Activated CD8-positive, alpha-beta T cell treated with anti-CD3 and anti-CD28 coated beads, Interleukin-2, amount 10 ng/mL, durations not matched to agents 7 days and 5 days (primary cell): ENCODE measurements at places on chromosomes 3 and 15.

GRCh38 chr3:81769299-81769698 is 7.9 kb upstream of the GBE1 start:
- no peaks in the 10 kb centered on the region for H3K36me3 ChIP-seq
- no peak overlapping the region for H3K4me3 ChIP-seq
- no peaks in the 10 kb centered on the region for H3K4me1 ChIP-seq
- H3K27ac ChIP-seq = no peak overlapping the region

DNA sequence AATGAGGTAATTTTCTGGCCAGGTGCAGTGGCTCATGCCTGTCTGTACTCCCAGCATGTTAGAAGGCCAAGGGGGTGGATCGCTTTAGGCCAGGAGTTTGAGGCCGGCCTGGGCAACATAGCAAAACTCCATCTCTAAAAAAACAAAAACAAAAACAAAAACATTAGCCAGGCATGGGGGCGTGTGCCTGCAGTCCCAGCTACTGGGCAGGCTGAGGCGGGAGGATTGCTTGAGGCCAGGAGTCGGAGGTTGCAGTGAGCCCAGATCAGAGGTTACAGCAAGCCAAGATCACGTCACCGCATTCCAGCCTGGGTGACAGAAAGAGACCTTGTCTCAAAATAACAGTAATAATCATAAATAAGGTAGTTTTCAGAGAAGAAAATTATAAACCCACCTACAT is 55.7 kb downstream of the LDHAL6B start:
- no peak overlapping the region for H3K4me3 ChIP-seq
- no peak for DNase-seq
- no peak overlapping the region for H3K27ac ChIP-seq
- no peaks in the 10 kb centered on the region for H3K27me3 ChIP-seq

DNA sequence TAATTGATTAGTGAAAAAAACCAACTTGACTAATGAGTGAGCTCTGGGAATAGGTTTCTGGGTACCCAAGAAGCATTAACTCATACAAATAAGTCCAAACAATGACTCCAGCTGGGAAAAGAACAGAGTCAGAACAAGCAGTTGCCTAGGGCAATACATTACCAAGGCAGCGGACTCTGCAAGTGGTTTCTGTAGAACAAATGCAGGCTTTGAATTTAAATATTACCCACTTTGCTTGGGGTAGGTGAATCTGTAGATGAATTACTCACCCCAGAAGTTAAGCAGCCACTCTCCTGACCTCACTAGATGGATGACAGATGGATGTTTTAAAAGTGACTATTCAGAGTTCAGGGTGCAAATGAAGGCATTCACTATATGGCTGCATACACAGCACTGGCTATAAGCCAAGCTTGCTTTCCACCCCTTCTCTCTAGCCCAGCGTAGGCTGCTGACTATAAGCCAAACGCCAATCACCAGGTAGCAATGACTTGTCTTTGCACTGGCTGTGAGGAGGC is 73.1 kb upstream of the BHLHE40 start:
- H3K27me3 ChIP-seq = no peaks in the 10 kb centered on the region
- H3K27ac ChIP-seq = no peak overlapping the region
- DNase-seq = no peak
- H3K4me1 ChIP-seq = peaks cover 67% of the 10 kb centered on the region
- no peak overlapping the region for H3K4me3 ChIP-seq

GRCh38 chr15:81809543-81809942 is 236.3 kb downstream of the MEX3B start:
- H3K36me3 ChIP-seq = no peaks in the 10 kb centered on the region
- DNase-seq = no peak
- no peak overlapping the region for H3K27ac ChIP-seq

- H3K4me1 ChIP-seq = peaks cover 28% of the 10 kb centered on the region
- no peaks in the 10 kb centered on the region for H3K27me3 ChIP-seq
- H3K36me3 ChIP-seq = peaks cover 34% of the 10 kb centered on the region
- no peak for DNase-seq
Measured at GRCh38 chr3:17038900-17039553, 154.3 kb downstream of the PLCL2 start.

DNA sequence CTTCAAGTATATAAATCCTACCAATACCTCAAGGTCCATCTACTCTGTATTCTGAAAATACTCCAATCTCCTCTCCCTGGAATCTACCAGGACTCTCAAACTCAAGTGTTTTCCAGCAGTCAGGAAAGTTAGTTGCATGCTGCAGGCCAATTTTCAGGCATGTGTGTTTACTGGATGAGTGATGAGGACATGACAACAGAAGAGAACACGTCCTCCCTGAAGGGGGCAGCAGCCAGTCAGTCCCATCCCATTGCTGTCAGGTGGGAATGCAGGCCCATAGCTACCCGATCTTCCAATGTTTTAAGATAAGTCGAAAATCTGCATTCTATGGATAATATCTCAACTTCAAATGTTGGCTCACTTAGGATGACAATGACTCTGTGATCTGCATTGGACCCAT is 496.2 kb downstream of the FHIT start:
- no peak overlapping the region for H3K4me3 ChIP-seq
- no peaks in the 10 kb centered on the region for H3K27me3 ChIP-seq
- no peaks in the 10 kb centered on the region for H3K36me3 ChIP-seq

GRCh38 chr3:48294611-48295263 is 38.7 kb downstream of the SPINK8 start:
- peaks cover 22% of the 10 kb centered on the region for H3K4me1 ChIP-seq
- DNase-seq = no peak
- H3K36me3 ChIP-seq = peaks cover 60% of the 10 kb centered on the region
- no peak overlapping the region for H3K4me3 ChIP-seq

GRCh38 chr3:57949785-57950615 is 58.2 kb upstream of the FLNB start:
- no peaks in the 10 kb centered on the region for H3K36me3 ChIP-seq
- no peak for DNase-seq
- no peaks in the 10 kb centered on the region for H3K27me3 ChIP-seq

DNA sequence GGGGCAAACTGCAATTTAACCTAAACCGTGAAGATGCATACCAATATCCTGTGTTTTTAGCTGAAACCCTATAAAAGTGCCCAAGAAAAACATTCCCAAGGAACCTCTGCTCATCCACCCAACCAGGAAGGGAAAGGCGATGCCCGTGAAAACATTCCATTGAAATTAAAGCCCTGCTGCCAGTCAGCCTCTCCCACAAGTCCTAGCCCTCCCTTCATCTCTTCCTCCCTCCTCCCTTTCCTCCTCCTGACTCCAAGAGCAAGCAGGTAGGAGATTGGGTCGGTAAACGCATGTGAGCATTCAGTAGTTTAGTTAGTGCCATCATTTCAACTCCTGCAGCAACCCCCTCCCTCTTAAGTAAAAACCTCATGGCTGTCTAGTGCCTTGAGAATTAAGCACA is 27.7 kb downstream of the HES1 start:
- H3K36me3 ChIP-seq = no peaks in the 10 kb centered on the region
- DNase-seq = no peak
- H3K4me3 ChIP-seq = no peak overlapping the region

- no peaks in the 10 kb centered on the region for H3K36me3 ChIP-seq
- no peak overlapping the region for H3K27ac ChIP-seq
- H3K4me3 ChIP-seq = no peak overlapping the region
Measured at GRCh38 chr3:124397088-124397487, 333.2 kb upstream of the UMPS start.

- no peaks in the 10 kb centered on the region for H3K36me3 ChIP-seq
- peaks cover 21% of the 10 kb centered on the region for H3K4me1 ChIP-seq
- no peaks in the 10 kb centered on the region for H3K27me3 ChIP-seq
- H3K27ac ChIP-seq = no peak overlapping the region
Measured at GRCh38 chr15:28904541-28905315, 19.0 kb downstream of the APBA2 start.
